ENCODE measurements at places on chromosomes 16 and 17. TPM values are rescaled to one million over a fixed set of nuclear protein-coding genes. Genes with fewer than 3 reads are reported as not detected.

DNA sequence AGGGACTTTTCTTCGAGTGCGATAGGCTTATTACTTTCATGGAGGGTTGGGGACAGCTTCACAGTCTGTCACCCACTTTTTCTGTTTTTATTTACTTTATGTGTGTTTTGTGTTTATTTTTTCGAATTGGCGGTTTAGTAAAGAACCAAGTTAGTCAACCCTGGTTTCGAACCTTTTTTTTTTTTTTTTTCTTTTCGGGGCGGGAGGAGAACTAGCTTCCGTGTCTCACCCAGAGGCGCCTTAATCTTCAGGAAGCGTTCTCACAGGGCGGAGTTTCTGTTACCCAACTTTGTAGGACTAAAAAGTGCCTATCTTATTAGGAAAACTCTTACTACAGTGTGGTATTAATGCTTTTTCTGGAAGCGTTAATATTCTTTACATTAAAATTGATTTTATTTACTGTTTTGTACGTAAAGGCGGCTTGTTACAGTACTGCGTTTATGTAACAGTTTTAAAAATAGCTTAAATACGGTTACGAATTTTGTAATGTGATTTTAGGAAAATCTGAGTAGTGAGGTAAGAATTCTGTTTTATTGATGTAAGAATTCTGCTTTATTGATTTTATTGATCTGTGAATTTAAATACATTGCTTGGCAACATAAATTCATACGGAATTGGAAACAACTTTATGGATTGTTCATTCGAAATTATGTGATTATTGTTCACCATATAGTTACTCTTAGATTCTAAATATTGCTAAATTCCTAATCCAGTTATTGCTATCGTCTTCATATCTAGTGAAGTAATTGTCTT lies 885 bp downstream of the ZNF207 start:
- DNase-seq, result peak; percentile 71

- DNase-seq, result no peak
Measured at GRCh38 chr16:70663524-70664324, 17.4 kb downstream of the IL34 start.

DNA sequence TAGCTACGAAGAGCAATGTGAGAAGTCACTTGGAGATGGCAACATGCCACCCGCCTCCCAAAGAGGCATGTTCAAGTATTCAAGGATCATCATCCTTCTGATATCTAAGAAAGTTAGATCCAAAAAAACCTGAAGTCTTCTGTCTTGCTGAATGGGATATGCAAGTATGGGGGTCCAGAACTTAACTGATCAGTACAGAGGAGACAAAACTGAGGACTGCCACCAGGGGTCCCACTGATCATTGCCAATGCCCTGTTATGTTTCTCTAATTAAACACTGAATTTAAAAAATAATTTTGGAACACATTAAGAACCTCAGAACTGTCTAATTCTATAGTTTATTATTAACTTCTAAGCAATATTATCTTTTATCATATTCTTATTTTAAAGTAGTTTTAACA lies 99.7 kb downstream of the CDH8 start:
- no peak for DNase-seq

DNA sequence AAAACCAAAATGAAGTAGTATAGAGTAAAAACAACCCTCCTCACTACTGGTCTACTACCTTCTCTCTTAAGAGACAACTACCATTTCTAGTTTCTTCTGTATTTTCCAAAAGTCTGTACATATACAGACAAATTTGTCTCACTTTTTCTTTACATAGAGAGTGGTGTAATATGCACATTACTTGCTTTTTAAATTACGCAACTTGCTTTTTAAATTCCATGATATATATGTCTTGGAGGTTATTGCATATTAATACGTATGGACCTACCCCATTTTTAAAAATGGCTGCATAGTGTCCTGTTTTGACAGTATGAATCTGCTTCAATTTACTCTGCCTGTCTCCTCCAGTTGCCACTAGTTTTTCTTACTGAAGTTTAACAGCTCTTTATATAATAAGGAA lies 42.5 kb upstream of the AQP8 start:
- no peak for DNase-seq

GRCh38 chr17:21293831-21294210 lies 9.3 kb downstream of the MAP2K3 start:
- DNase-seq, result no peak

DNA sequence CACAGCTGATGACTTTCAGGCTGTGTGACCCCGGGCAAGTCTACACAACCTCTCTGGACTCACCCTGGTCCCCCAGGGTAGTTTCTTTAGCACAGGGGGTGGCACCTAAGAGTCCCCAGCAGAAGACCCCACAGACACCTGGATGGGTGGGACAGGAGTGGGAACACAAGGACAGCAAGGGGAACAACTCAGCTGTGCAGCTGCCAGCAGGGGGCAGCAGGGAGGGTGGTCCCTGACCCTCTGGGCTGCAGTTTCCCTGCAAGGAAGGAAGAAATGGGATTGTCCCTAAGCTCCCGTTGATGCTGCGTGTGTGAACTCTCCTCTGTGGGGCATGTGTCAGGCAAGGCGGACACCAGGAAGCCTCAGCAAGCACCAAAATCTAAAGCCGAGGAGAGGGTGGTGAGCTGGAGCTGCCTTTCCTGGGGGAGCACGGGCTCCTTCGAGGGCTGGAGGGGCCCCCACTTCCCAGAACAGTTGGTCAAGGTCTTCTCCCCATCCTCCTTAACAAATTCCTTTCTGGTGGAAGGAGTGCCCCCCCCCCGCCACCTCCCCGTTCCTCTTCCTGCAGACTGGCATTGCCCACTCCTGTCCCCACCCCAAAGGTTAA lies 24.1 kb upstream of the CDH5 start:
- DNase-seq, result peak; percentile 47

DNA sequence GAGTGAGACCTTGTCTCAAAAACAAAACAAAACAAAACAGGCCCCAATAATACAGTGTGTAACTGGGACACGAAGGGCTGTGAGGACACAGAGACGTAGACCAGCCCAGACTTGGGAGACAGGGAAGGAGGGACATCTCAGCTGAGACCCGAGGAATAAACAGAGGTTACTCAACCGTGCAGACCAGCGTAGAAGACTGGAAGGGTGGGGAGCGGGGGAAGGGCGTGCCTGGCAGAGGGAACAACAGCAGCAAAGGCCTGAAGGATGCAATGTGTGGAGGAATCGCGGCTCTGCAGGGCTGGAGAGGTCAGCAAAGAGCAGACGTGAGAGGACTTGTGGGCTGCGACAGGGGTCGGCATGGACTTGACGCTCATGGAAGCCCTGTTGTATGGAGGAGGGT lies 11.6 kb upstream of the CES4A start:
- DNase-seq, result no peak

GRCh38 chr16:24102209-24102660 lies 153.9 kb upstream of the CACNG3 start:
- DNase-seq, result no peak

DNA sequence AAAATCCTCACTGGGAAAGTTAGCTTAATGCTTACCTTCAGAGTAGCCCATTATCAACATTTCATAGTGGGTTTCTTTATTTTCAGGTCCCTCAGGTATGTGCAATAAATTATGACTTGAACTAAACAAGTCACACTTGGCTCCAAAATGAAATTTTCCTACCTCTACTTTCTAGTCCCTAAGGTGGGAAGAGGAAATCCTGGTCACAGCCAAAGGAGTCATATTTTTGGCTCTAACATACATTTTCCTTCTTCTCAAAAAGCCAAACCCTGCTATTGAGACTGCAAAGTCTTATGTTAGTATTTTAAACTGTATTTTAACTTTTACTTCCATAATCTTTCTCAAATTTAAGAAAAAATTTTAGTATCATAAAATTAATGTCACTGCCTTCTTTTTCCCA lies 128.9 kb downstream of the BRIP1 start:
- DNase-seq, result no peak

GRCh38 chr17:40986920-40987319 lies 2.8 kb upstream of the KRT40 start:
- no peak for DNase-seq

- no peak for DNase-seq
Measured at GRCh38 chr17:67639555-67639954, 78.2 kb upstream of the NOL11 start.

DNA sequence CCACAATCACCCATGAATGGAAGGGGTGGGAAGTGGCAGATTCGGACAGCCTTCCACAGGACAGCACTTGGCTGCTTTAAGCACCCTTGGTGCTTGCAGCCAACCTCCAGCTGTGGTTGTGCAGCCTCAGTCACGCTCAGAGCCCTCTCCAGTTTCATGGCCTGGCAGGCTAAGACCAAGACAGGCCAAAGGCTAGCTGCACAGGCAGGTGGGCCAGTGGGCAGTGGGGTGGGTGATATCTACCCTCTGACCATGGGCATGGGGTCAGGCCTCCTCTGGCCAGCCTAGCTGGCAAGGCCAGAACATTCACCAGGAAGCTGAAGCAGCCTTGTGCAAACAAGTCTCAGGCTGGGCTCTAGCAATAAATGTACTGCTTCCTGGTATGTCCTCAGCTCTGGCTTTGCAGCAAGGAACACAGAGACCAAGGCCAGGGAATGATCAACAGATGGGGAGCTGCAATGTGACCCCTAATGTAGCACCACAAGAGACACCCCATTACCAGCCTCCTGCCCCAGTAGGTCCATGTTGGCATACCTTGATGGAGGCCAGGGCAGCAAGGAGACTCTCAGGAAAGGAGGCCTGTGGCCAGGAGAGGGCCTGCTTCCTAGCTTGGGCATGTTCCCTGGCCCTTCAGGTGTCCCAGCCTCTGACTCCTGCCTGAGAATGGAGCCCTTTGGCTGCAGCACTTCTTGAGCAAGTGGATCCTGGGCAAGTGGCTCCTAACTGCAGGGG lies 20.9 kb downstream of the HSD11B2 start:
- DNase-seq, result no peak

DNA sequence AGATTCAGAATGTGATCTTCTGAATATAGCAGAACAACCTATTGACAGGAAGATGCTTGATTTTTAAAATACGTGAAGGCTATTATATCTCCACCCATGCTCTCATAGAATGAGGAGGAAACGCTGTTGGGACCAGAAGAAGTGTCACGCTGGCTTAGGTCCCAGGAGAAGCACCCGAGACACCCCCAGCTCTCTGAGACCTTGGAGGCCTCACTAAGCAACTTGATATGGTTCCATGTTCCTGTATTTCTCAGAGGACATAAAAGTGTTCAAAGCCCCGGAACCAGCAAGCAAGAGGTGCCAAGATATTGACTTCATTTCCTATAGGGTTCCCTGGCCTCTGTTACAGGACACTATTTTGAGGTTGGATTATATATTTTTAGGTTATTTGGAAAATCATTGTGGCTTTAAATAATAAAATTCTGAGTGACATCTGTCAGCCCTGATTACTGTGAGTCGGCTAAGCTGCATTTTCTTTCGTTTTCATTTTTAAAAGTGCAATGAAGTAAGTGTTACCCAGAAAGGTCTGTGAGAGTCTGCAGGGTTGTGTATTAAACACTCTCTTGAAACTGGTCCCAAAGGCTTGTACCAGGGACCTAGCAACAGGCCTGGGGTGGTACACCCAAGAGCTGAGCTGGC lies 400.0 kb downstream of the SOX9 start:
- DNase-seq, result no peak

DNA sequence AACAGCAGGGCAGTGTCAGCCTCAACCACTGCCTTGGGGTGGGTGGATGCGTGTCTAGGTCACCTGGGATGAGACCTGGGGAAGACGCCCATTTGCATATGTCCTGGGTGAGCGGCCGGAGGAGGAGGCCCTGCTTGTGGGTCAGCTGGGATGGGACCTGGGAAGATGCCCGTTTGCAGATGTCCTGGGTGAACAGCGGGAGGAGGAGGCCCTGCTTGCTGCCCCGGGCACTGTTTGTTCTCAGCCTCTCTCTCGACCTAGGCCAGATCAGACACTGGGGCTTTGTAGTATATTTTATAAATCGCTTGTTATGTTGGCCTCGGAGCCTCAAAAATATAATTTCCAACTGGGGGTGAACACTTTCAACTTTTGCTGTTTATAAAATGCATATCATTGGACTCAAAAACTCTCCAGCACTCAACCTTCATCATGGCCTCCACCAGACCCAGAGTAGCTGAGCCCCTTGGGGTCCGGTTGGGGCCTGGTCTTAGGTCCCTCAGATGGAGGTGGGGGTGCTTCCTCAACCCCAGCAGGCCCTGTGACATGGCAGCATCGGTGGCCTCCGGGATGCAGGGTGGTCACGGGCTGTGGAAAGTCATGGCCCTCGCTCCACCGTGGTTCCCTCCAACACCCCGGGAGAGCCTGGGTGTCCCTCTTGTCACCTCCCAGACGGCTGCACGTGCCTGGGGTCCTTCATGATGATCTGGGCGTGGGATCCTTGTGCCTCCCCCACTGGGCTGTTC lies 17.3 kb downstream of the DBNDD1 start:
- no peak for DNase-seq

DNA sequence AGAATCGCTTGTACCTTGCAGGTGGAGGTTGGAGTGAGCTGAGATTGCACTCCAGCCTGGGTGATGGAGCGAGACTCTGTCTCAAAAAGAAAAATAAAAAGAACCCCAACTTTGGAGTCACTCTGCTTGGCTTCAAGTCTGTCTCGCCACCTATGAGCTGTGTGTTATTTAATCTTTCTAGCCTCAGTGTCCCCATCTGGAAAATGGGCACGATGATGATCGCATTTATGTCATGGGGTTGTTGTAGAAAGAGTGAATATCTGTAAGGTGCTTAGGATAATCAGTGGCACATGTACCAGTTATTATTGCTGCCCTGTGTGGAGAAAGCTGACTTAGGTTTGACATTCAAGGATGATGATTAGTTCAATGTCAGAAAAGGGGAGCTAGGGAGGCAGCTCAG lies 319.4 kb downstream of the XYLT1 start:
- DNase-seq, result no peak

DNA sequence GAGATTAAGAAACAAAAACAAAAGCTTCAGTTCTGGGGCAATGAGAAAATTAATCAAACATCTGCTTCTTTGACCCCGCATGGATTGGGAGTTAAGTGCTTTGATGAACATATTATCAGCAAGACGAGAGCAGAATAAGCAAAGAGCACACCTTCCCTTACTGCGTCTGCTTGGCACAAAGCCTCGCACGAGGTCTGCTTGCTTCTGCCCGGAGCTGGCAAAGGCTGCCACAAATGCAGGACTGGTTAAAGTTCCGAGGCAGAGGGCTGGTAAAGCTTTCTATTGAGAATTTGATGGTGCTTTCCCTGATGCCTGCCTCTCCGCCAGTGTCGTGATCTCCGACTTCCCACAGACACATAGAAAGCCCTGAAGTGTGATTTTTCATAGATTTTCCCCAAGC lies 17.0 kb downstream of the VAT1L start:
- no peak for DNase-seq

DNA sequence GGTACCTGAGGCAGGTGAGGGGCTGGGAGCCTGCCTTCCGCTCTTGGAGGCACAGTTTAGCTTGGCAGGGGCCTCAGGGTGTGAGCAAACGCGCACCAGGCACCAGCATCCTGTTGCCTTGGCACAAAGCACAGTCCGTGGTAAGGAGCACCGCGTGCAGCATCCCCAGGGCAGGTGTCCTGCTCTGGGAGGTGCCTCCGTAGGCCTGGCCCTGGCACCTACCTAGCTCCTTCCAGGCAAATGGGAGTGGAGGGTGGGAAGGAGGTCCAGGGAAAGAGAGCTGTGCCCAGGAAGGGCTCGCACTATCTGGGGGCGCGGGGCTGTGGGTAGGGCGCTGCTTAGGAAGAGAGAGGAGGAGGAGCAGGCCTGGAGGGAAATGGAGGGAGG lies 3.1 kb upstream of the GSE1 start:
- no peak for DNase-seq

Gene SOX8
- total RNA-seq, result 0.53 TPM

Gene PDIA2
- total RNA-seq, result 0.99 TPM

Gene NDE1
- total RNA-seq, result 90.2 TPM

Gene KRTAP16-1
- not detected for total RNA-seq

Gene ASIC2
- not detected for total RNA-seq

Measured in endothelial cell of umbilical vein (primary cell).